Dorsolateral prefrontal cortex (tissue), 122 donors: ENCODE measurements at places on chromosomes 7 and 10. TPM values are rescaled to one million over a fixed set of nuclear protein-coding genes. Genes with fewer than 3 reads are reported as not detected.

The GJD4 gene
- 0.29 TPM for total RNA-seq

The TMEM213 gene
- not detected for total RNA-seq

The SPDYE16 gene
- 1.2 TPM for total RNA-seq

The VDAC2 gene
- total RNA-seq = 171 TPM

The RARRES2 gene
- total RNA-seq = 19.5 TPM

The JCAD gene
- 58.2 TPM for total RNA-seq

The C7orf57 gene
- not detected for total RNA-seq

The ZNF777 gene
- total RNA-seq = 15.9 TPM

The CPN1 gene
- total RNA-seq = not detected

The NRCAM gene
- 420 TPM for total RNA-seq

The DCLRE1A gene
- 11.7 TPM for total RNA-seq

- no peak for DNase-seq
These were observed 118.4 kb upstream of the GLCCI1 start for GRCh38 chr7:7850150-7850549.

- no peak for DNase-seq
These were observed 504.3 kb downstream of the TFEC start for GRCh38 chr7:115526278-115526677.

DNA sequence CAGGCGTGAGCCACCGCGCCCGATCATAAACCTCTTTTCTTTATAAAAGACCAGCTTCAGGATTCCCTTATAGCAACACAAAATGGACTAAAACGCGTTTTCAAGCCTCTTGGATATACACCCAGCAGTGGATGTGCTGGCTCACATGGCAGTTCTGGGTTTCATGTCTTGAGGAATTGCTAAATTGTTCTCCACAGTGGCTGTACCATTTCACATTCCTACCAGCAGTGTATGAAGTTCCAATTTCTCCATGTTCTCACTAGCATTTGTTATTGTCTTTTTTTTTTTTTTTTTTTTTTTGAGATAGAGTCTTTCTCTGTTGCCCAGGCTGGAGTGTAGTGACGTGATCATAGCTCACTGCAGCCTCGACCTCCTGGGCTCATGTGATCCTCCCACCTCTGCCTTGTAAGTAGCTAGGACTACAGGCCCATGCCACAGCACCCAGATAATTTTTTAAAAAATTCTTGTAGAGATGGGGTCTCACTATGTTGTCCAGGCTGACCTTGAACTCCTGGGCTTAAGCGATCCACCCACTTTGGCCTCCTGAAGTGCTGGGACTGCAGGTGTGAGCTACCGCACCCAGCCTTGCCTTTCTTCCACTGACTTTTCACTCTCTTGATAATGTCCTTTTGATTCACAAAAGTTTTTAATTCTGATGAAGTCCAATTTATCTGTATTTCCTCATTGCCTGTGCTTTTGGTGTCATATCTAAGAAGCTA, 17.4 kb downstream of the TECPR1 start:
- no peak for DNase-seq

GRCh38 chr10:48543182-48543844, 61.6 kb downstream of the ARHGAP22 start:
- DNase-seq = no peak

DNA sequence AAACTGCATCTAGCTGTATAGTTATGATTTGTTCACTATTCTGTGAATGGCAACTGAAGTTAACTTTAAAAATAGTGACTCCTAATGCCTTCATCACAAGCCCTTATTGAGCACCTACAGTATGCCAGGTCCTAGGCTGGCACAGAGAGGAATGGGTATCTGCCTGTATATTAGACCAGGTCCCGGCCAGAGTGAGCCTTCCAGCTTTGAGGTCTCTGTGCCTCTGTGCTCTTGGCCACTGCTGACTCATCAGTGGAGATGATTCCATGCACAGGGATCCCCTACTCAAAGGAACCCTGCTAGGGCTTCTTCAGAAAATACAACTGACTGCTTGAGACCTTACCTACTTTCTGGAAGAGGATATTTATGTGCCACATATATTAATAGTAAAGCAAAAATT, 118.4 kb downstream of the GFRA1 start:
- DNase-seq = no peak

DNA sequence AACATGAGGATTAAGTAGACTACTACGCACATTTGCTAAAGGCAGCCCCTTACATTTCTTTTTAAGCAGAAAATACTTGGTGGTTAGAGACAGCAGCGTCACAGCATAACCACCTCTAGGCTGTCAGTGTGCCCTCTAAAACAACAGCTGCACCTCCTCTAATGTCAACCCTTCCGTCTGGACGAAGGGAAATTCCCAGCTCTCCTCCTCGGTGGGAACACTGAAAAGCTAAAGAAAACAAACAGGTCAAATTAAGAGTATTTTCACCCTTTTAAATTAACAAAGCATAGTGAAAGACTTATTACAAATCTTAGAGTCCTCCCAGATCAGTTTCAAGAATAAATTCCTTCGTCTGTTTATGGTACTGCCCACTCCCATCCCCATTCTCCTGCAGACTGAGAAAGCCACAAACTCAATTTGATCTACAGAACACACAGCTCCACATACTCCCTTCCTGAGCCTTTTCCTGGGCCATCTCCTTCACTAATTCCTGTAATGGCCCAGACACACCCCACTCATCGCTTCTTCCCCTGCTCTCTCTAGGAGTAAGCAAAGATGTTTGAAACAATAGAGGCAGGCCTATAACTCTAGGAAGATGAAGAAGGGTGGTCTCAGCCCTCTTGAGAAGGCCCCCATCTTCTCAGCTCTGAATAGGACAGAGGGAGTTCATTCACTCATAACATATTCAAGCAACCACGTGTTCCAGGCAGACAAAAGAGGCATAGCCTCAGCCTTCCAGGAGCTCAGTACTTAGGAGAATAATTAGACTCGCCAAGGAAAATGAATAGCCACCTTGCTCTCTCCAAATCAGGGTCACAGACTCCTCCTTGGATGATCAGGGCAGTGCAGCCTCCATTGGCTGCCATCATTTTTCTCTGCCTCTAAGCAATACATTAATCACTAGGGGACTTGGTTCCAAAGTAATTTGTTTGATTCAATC, 47.5 kb upstream of the HNRNPH3 start:
- no peak for DNase-seq

DNA sequence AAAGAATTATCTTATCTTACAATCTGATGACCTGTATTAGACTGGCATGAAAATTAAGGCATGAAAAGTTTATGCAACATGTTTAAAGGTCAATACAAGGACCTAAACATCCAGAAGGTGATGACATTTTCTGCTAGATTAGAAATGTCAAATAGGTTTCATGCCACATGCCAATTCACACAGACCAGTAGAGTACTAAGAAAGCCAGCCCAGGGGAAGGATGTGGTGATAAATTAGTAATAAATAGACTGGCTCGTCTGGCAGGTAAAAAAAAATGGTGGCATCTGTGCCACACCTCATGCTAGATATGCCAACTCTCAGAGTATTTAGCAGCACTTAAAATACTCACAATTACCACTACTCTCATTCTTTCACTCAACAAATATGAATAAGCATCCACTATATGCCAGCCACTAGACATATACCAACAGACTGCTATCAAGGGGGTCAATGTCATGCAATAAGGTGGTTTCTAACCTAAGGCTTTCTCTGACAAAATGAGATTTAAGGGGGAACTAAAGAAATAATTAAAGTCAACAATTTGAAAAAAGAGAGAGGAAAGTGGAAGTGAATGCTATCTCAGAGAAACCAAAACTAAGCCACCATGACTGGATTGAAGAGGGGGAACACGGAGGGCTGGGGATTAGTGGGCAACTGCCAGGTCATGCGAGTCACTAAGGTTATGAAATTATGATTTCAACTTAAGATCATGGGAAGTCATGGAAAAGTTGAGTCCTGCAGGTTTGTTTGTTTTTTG, 83.5 kb downstream of the SGMS1 start:
- no peak for DNase-seq

DNA sequence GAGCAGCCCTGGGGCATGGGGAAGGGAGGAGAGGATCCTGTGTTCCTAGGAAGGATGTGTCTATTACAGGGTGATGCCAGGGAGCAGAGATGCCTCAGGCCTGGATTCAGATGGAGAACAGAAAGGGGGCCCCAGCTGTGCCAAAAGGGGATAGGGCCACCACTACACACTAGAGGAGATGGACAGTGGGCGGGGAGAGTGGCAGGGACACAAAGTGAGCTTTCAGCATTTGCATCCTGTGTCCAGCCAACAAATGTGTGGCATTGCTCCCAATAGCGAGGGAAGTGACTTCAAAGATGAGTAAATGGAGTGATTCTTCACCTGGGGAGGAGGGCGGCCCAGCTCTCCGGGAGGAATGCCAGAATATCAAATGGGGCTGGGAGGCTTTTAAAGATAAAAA, 64.9 kb upstream of the WAPL start:
- peak; percentile 53 for DNase-seq

DNA sequence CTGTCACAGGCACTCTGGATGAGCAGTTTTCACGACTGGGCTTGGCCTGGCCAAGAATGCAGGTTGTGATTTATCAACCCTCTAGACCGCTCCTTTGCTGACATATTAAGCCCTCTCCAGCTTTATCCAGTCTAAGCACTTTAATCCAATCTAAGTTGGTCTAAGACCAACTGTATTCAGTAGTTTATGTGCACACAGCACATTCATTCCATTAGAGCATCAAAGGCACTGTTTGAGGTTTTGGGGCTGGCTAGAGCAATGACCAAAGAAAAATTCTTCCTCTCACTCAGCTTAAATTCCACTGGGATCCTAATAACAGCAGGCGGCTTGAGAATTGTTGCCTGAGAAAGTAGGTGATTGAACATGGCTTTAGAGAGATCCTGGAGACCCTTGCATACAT, 176.0 kb upstream of the INSYN2A start:
- no peak for DNase-seq

DNA sequence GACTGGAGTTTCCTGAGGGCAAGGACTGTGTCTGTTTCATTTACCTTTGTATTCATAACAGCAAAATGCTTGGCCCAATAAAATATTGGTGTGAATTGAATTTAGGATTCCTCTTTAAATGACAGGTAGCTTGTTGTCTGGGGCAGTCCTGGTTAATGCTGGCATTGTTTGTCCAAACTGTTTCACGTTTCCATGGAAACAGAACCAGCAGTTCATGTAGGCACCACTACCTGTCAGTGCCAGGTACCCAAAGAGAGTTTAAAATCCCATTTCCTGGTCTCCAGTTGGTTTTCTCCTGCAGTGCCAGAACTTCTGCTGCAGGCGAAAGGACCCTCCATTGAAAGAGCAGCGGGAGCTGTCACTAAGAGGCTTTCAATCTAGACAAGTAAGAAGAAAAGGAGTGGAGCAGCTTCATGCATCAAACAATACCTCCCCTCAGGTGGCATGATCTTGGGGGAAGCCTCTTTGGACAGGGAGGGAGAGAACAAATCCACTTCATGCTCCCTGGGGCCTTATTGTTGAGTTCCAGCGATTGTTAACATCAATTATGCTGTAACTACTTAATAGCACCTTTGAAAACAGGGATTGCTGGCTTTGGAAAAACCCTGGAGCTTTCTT, 109.6 kb downstream of the KIF20B start:
- no peak for DNase-seq

DNA sequence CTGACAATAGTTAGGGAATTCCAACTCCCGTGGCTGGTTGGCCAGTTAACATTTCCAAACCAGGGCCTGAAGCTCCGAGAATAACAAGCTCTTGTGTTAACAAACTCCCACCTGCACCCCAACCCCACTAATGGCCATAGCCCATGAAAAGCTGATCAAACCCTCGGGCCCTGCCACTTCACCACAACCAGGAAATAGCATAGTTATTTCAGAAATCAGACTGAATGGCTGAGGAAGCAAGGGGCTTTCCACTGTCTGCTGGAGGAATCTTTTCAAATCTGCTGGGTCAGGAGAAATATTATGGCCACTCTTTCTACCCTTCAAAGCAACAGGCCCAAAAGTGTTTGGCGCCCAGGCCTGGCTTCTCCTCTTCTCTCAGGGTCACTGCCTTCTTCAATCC, 145.6 kb downstream of the GLCCI1 start:
- DNase-seq = no peak

DNA sequence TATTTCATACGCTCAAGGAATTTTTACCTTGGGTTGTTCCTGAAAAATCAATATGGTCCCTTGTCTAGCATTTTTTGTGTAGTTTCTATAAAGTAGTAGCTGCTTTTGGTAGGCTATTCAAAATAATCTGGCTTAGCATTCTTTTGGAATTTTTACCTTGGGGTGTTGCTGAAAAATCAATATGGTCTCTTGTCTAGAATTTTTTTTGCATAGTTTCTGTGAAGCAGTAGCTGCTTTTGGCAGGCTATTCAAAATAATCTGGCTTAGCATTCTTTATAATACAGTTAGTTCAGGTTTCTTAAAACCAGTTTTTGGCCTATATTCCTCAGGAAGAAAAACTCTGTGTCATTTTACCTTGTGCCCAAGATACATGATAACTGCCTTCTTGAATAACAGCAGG, 301.9 kb downstream of the SUGCT start:
- no peak for DNase-seq

- no peak for DNase-seq
These were observed 502.8 kb downstream of the PHTF2 start for GRCh38 chr7:78301407-78301806.
